Activated CD4-positive, alpha-beta T cell treated with anti-CD3 and anti-CD28 coated beads, Interleukin-2, amount 50 U/mL, for 24 hours (primary cell): ENCODE measurements at places on chromosomes 7 and 10.

DNA sequence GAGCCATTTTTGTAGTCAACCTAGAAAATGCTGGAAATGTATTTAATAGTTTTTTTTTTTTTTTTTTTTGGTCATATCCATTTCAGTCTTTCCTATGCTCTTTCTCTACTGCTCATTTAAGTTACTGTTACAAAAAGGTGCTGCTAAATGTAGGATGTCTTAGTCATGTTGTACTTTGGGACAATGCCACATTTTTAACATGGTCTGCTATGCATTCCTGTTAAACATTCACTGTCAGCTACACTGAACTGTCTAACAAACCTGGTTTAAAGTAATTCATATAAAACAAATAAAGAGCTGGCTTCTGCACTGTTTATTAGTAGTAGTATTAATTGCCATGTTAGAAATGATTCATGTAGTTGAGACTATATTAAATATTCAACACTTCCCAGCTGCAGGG is 108.6 kb downstream of the NSUN6 start:
- no peak for DNase-seq

DNA sequence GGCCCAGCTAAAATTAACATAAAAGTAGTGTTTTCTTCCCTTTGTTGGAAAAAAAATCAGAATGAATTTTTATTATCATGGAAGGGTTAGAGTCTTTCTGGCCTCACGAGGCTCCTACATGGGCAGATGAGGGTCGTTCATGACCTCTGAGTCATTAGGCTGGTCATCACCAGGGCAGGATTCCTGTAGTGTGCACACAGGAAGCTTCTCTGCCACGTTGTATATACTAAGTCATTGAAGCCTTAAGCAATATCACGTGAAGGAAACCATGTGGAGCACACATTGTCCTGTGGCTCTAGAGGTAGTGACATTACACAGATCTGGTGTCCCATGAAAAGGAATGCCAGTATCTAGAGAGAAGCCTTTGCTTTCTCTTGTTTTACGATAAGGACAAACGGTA is 84.7 kb upstream of the C1QL3 start:
- DNase-seq, result no peak

DNA sequence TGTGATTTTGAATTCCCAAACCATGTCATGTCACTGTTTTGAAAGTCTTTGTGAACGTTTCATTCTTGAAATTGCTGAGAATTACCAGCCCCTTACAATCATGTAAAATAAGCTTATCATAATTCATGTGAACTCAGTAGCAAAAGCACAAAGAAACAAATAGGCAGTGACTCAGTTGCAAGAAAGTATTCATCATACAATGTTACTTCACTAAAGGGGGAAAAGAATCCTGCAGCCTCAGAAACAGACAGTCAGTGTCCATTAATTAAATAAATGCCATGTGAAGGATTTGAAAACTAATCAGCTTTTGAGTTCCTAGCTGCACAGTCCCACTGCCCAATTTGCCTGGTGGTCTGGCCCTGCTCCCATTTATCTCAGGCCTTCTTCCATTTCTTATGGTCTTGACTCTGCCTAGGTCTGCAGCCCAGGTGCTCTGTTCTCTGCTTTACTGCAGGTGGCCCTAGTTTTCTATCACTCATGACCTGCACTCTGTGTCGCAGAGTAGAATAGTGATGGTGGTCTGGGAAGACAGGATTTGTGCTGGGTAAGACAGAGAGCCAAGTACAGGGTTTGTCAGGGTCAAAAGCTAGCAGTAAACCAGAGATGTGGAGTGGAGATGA is 99.7 kb downstream of the PLCE1 start:
- no peak for DNase-seq

DNA sequence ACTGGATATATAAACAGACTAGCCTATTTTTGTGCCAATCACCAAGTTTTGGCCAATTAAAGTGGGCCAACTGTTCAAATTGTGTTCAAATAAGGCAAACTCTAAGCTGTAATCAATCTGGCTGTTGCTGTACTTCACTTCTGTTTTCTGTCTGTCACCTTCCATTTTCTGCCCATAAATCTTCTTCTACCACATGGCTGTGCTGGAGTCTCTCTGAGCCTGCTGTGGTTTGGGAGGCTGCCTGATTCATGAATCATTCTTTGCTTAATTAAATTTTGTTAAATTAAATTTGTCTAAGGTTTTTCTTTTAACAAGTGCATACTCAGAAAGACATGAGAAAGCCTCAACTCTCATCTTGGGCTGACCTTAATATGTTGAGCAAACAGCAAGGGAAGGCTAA is 172.6 kb upstream of the VIPR2 start:
- no peak for DNase-seq

- no peak for DNase-seq
Measured at GRCh38 chr10:15719049-15719898, 448 bp downstream of the ITGA8 start.

DNA sequence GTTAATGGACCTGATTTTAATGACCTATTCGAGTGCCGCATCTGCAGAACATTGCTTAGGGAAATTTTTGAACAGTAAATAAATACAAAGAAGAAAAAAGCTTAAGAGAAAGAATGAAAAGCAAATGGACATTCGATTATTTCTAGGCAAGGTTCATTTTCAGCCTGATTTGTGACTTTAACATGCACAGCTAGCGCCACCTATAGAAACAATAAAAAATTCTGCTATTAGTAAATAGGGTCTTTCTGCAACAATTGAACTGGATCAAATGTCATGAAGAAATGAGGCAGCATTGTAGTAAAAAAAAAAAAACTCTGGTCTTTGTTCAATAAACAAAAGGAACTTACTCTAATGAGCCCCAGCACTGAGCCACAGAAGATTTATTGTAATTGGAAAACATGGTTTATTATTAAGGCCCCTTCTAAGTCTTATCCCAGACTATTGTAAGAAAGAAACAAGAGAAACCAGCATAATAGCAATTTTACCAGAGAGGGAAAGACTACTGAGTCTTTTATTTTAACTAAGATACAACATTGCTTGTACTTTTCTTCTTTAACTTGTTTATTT is 41.4 kb upstream of the GHITM start:
- DNase-seq, result no peak
